ENCODE measurements at places on chromosomes 16 and 17.

DNA sequence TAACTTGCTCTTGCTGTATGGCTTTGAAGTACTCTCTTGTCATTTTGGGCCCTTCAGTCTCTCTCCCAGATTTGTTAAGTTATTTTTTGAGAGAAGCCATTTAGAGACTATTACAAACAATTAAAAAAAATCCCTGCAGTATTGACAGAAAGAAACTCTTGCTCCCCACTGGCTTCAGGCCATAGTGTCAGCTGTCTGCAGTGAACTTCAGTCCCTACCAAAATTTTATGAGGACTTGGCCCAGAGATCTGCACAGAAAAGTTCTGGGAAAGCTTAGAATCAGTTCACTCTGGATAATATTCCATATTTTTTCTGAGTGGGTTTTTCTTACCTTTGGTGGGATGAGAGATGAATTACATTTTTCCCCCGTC lies 30.9 kb upstream of the SUPT4H1 start:
- DNase-seq = no peak

DNA sequence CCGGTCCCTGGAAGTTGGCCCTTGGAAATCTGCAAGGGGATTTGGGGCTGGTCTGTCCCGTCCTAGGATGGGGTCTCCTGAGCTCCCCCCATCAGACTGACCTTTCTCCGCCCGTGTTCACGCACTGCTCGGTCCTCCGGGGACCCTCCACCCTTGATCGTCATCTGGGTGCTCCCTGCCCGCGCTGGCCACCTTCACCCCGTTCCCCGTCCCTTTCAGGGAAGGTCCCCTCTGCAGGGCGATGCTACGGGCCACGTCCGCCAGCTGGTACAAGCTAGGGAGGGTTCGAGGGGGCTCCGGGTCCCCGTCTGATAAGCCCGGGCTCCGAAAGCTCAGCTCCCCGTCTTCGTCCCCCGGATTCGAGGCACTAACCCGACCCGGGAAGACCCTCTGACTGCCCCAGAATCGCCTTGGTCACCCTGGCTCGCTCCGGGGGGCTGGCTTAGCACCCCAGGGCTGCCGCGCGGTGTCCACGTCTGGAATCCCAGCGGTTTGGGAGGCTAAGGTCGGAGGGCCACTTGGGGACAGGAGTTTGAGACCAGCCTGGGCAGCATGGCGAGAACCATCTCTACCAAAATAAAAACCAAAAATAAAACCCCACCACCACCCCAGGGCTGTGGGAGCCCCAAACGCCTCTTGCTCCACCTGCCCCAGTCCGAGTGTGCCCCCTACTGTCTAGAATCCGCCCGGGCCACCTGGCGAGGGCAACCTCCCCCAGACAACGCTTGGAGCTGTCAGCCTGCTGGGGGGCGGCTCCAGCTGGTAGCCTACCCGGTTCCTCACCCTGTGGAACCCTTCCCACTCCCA lies 1.1 kb upstream of the SLC43A2 start:
- DNase-seq = no peak

DNA sequence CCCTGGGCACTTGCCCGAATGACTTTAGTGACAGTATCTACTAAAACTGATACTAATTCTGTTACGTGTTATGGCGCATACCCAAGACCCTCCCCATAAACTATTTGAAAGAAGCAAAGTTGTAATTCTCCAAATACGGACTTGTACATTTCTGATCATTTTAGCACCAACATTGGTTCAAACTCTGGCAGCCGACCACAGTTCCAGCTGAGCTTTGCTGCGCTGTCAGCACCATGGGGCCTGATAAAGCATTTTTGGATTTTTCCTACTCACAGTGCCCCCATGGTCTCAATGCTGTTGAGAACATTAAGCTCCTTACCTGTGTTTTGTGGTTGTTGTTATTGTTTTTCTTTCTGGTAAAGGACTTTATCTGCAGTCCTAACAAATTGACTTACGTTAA lies 460.7 kb downstream of the MAF start:
- DNase-seq = no peak

DNA sequence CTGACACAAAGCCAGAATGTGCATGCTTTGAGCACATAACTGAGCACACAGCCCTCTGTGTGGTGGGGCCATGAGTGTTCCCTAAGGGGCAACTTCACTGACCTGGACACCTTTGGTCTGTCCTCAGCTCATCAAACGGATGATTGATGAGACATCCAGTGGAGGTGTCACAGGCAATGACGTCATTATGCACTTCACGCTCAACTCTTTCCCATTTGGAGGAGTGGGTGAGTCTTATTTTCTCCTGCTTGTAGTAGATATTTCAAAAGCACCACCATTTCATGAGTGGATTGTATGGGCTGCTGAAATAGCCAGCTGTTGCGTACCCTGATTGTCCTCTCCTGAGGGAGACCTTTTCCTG lies 16.2 kb downstream of the ALDH3A2 start:
- DNase-seq = no peak

DNA sequence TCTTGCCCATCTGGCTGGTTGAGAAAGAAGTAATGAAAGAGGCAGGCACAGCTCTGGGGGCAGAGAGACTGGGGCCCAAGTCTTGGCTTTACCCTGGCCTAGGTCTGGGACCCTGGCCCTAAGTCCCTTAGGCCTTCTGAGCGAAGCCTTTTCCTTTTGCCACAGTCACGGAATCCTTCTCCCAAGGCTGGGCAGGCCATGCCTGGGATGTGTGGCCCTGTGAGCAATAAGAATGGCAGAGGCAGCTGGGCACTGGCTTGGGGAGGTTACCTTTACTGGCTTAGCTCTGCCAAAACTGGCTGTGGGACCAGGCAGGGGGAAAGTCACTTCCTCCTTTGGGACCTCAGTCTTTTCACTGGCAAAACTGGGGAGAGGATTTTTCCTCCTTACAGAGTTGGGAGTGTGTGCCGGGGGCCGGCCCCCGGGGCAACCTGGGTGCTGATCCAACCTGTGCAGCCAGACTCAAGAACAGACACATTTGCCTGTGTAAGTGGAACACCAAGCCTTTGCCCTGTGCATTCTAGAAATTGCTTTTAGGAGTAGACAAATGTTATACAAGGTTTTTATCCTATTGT lies 12.9 kb downstream of the FOXF1 start:
- no peak for DNase-seq

DNA sequence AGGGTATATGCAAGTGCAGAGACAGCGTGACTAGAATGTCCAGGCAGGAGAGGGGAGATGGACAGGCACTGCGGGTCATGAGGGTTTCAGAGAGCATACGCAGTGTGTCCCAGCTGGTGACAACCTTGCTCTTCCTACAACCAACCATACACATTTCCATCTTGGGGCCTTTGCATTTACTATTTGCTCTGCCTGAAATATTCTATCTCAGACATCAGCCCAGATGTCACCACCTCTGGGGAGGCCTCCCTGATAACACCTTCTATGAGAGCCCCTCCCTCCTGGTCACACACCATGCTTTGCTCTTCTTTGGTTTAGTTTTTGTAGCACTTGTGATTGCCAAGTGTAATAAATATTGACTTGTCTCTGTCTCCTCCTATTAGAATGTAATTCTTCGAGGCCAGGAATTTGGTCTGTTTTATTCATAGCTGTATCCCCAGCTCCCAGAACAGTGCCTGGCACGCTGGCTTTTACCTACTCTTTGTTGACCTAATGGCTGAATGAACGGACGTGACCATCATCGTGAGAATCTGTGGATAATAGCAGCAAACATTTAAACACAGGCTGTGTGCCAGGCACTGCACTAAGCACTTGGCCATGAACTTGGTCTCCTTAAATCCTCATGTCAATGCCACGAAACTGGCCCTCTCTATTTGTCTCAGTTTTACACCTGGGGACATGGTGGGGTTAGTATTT lies 51.9 kb downstream of the PLCG2 start:
- no peak for DNase-seq

DNA sequence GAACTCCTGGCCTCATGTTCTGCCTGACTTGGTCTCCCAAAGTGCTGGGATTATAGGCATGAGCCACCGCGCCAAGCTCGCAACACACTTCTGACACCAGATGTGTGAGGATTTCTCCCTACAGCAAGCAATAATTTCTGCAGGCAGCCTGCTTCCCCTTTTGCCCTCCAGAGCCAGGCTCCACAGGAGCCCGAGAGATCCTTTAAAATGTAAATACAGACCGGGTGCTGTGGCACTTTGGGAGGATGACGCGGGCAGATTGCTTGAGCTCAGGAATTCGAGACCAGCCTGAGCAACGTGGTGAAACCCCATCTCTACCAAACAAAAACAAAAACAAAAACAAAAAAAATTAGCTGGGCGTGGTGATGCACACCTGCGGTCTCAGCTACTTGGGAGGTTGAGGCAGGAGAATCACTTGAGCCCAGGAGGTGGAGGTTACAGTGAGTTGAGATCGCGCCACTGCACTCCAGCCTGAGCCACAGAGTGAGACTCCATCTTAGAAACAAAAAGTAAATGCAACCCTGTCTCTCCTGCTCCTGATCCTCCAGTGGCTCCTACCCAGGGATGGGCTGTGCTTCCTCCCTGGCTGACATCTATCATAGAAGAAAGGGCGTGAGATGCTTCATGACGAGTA lies 14.7 kb downstream of the C16orf96 start:
- DNase-seq = no peak

DNA sequence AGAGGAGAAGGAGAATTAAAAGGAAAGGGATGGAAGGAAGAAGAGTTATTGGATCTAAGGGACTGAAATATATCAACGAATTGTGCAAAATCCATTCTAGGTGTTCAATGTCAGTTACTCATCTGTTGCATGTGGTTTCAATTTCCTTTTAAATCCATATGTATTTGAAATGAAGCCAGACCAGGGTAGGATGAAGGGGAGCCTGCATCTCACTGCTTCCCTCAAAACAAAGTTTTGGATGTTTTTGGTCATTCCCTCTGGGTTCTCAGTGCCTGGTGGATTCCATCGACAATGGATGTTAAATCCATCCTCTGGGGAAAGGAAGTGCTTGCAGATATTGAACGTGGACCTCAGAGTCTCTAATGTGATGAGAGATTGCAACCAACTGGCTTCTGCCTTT lies 103.5 kb upstream of the XYLT1 start:
- DNase-seq = no peak

- no peak for DNase-seq
These were observed 28.2 kb downstream of the ADCY9 start for GRCh38 chr16:4087990-4088577.

DNA sequence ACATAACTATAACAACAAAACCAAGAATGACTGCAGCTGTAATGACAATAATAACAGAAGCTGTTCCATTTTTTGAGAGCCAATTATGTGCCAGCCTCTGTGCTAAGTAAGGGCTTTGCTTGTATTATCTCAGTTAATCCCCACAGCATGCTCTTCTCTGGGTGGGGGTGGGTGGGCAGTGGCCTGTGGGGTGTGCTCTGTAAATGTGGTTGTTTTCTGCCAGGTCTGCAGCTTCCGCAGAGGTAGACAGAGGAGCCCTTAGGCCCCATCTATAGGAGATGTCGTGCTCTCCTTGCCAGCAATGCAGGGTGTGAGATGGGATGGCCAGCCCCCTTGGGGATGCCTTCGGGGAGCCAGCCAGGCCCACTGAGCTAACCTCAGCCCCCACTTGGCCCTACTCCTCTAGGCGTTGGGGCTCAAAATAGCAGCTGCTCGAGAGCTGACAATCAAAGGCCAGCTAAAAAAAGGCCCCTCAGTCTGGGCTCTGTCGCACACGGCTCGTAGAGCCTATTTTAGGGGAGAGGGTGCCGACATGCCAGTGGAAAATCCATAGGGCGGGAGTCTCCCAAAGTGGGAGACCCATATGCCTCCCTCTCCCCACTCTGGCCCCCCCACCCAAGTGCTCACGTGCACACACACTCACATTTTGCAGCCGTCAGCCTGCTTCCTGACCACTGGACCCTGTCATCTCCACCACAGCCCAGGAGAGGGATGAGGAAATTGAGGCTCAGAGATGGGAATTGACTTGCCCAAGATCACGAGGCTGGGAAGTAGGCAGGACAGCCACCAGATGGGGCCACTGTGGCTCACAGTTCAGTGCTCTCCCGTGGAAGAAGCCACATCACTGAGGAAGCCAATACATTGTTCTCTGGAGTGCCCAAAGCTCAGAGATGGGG lies 15.8 kb downstream of the CDH16 start:
- DNase-seq = no peak

- no peak for DNase-seq
These were observed 67.2 kb downstream of the PARN start for GRCh38 chr16:14562691-14563491.

DNA sequence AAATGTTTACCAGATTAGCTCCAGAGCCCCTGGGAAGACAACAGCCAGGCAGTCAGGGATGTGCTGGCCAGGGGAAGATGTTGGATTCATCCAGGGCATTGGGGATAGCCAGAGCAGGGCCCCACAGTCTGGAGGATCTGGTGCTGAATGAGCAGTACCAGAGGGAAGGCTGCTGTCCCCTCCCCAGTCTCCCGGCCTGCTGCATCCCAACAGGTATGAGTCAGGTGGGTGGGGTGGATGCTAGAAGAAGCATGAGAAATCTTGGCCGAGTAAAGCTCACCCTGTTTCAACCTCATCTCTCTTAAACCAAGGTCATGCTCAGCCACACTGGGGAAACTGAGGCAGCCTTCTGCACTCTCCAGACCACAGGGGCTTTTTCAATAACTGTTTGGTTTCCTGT lies 71.9 kb upstream of the SEC14L1 start:
- DNase-seq = no peak

DNA sequence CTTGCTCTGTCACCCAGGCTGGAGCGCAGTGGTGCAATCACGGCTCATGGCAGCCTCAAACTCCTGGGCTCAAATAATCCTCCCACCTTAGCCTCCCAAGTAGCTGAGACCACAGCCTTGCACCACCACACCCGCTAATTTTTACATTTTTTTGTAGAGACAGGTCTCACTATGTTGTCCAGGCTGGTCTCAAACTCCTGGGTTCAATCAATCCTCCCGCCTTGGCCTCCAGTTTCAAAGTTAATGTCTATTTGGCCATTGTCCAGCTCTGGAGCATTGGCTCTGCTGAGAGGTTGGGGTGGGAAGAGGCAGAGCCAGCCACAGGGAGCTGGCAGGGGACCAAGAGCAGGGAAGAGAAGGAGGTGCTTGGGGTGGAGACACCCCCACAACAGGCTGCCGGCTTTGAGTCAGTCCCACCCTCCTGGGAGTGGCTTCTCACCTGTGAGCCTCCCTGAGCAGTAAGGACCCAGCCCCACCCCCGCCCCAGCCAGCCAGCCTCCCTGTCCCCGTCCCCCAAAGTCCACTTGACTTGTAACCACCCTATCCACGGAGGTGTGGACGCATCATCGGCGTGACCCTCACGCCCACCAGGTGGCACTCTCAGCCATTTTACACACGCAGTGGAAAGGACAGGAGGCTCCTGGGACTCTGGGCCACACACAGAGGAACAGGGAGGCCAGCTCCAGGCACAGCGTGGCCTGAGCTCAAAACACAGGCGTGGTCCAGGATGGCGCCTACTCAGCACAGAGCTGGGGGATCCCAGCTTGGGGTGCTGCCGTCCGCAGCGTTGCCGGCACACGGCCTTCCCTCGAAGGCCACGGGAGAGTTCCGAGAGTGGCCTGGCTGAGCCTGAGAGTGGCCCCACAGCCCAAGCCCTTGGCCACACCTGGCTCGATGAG lies 22.8 kb upstream of the PVALEF start:
- peak; percentile 45 for DNase-seq

DNA sequence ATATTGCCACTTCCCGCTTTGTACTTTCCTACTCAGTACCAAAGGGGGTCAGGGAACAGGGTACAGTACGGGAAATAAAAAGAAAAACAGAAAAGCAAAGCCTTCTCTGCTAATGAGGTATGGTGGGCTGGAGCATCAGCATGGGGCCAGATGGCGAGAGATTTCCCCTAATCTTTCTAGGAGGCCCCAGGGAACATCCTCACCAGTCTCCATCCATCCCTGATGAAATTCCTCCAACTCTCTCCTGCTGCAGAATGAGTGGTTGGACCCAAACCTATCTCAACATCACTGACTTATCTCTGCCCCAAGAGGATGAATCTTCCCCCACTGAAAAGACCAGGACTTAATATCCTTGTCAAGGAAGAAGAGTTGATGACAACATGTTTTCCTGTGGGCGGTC lies 185.6 kb downstream of the C16orf78 start:
- no peak for DNase-seq

- DNase-seq = no peak
These were observed 8.7 kb upstream of the SDK2 start for GRCh38 chr17:73652886-73653480.
